ENCODE measurements at places on chromosomes 7 and 10. TPM values are rescaled to one million over a fixed set of nuclear protein-coding genes. Genes with fewer than 3 reads are reported as not detected.

DNA sequence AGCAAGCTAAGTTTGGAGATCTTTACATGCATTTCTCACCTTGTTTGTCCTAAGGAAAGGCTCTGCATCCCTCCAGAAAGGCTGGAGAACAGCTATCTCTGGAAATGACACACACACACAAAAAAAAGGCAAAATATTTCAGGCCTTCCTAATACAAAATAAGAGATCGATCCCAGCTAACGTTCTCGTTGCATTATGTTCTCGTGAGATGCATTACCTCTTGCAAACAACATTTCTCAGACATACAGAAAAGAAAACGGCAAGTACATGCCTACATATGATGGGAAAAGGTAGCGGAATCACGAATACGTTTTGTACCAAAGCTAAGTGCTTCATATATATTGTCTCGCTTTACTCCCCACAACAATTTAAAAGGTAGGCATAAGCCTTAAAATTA, 488 bp downstream of the MTERF1 start:
- no peak for DNase-seq

DNA sequence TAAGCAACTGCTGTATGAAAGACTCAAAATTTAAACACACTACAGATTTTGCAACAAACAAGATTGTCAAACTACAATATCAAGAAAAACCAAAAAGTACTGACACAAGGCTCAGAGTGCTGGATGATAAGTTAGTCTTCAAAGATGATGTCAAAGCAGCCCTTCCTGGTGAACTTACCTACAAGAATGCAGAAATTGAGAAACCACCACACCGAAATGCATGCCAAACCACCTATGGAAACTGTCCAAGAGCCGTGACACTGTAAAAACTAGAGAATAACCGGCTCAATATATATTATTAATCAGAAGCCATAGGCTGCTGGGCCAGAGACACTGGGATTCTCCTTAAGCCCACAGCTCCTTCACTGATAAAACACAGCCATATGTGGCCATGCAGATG, 25.3 kb downstream of the DENND11 start:
- DNase-seq = no peak

- DNase-seq = no peak
Measured at GRCh38 chr7:356087-356486, 66.1 kb downstream of the FOXL3 start.

DNA sequence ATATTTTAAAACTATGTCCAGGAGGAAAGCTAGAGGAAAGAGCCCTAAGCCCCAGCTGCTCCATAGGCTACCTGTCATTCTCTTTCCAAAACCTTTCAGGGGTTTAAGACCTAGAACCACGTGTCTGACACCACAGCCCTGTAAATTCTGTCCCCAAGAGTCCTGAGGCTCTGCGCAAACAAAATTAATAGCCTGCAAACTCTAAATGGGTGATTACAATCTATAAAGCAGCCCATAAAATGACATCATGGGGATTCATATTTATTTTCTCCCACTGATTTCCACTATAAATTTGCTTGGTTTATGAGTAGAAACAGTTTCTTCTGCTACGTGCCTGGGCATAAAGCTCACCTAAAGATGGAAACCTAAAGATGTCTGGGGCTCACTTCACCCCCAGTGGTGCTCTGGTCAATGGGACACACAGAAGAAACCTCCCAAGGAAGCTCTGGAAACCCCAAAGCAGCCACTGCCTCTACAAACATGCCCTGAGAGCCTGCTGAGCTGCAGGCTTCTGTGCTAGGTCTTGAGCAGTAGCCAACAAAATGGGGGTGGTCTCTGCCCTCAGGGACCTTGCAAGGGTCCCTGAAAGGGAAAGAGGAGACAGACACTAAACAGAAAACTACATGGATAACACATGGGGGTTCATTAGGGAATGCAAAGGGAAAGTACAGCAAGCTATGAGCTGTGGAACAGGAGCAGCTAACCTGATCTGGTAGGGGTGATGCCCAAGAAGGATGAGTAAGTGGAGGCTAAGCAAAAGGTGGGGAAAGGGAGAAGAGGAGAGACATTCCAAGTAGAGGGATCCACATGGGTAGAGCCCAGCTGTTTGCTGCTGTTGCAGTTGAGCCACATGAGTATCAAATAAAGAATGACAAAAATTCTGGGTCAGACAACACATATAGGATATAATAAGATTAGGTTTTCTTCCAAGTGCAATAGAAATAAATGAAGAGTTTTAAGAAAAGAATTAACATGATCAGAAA, 331.7 kb downstream of the KCNMA1 start:
- DNase-seq = no peak

DNA sequence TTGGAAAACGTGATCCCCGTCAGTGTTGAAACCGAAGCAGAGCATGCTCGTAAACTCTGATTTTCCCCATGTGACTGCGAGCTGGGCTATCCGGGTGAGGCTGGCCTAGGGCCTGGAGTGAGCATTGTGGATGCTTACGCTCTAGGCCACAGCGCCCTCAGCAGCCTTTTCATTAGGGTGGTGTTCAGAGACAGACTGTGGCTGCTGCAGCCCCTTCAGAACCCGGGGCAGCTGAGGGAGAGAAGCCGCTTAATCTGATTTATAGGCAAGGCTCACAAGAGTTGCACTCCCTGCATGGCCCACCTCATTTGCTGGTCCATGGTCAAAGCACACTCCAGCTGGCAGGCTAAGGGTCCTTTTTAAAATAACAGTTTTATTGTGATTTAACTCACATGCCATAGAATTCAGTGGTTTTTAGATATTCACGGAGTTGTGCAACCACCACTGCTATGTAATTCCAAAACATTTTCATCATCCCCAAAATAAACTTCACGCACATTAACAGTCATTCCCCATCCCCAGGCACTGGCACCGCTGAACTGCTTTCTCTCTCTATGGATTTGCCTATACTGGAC, 72.5 kb downstream of the SYPL1 start:
- DNase-seq = no peak

DNA sequence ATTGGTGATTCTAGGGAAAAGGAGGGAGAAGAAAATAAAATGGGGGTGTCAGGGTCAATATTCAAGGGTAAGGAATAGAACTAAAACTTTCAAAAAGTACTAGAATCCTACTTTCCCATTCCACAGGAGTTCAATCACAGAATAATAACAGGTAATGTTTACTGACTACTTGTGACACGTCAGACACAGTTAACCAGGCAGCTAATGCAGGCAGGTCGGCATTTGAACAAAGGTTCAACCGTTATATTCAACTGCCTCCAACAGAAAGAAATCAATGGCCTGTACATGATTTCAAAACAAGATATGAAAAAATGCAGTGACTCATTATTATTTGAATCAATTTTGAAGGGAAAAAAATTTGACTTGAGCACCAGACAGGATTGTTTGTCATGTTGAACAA, 3.1 kb downstream of the ASB15 start:
- no peak for DNase-seq

GRCh38 chr7:126840869-126841268, 411.9 kb downstream of the GRM8 start:
- no peak for DNase-seq

DNA sequence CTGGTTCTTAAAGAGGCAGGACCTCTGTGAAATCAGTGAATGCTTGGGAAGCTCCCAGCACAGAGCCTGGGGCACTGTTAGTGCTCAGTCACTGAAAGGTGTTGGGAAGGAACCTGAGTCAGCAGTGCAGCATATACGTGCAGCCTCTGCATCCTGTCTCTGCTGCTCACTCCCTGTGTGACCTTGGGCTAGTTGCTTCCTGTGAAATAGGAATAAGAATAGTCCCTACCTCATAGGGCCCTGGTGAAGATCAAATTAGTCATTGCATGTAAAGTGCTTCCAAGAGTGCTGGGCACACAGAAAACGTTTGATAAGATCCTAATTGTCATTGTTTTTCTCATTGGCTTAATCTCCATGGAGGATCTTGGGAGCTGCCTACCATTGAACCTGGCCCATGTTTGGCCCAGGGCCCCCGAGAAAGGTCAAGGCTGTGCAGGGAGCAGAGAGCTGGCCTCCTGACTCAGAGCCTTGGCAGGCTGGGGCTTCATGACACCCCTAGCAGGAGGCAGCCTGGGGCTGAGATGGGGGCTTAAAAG, 73.3 kb upstream of the COL13A1 start:
- no peak for DNase-seq

- no peak for DNase-seq
Measured at GRCh38 chr10:84004221-84004620, 135.1 kb upstream of the GHITM start.

Gene FEZF1
- total RNA-seq = not detected

GRCh38 chr10:3806603-3807002, 21.6 kb upstream of the KLF6 start:
- DNase-seq = no peak

Gene NPY4R2
- not detected for total RNA-seq

DNA sequence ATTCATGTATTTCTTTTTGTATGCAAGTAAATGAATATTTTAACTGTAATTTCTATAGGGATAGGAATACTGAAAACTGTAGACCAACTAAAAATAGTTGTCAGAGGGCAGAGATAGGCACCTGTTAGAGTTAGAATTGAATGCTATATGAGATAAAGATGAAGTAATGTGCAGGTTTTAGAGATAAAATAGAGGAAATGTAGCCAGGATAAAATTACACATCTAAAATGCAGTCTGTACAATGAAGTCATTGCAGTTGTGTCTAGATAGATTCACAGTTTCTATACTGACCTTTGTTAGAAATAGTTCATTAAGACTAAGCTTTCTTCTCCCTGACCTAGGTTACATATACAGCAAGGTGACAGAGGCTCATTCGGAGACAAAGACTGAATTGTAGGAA, 46.2 kb downstream of the SMNDC1 start:
- no peak for DNase-seq

DNA sequence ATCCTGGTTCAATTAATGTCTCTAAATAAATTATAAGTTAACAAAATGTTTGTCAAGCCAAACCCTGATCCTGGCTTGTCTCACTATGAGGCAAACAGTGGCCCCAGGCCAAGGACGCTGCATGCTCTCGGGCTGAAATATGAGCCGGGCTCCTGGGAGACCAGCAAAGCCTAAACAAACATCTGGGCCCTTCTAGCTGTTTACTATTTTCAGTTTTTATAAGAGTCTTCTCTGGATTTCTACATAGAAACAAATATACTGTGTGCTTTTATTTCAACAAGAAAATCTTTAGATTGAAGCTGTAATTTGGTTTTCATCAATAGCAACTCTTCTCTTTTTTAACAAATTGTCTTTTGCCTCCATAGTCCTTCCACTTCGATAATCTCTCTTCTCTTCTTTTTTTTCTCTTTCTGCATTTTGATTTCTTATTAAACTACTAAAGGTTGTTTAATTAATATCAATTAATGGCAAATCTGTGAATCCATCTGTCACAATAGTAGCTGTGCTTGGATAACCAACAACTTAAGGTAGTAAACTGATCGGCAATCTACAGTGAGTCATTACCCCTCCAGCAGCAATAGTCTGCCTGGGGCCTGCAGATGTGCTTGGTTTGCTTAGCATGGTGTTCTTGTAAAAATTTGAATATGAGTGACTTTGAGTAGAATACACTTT, 83.3 kb upstream of the DNAJC1 start:
- no peak for DNase-seq

DNA sequence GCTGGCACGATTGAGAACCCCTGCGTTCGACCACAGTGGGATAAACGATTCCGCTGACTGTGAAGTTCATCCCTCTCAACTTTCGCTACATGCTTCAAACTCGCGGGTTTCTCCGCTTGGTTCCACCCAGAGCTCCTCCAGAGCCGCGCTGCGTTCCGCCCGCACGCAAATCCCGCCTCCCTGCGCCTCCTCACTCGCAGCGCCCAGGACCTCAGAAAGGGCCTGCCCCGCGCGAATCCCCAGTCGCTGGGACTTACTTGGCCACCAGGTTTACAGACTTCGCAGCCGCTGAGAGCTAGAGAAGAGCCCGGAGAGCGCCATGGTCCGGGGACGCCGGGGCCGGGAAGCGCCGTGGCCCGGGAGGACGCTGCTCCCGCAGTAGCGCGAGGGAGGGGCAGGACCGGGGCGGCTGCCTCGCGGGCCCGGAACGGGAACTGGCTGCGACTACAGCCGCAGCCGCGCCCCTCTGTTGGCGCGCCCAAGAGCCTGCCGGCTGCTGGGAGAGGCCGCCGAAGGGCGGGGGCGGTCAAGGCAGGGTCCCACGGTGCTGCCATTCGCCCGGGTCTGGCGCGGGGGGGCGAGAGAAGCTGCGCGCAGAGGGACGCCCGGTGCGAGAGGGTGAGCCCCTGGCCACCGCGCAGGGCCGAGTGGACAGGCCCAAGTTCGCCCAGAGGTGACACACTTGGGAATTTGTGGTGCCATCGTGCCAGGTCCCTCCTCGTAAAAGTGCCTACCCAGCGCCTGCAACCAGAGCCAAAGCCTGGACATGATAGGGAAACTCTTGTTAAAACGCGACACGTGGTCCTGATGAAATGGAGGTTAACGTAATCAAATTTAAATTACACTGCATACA, at the start of gene NOD1:
NOD1 (minus strand) TSS at position 436 of the 853 bp plus-strand sequence. CDS start 21,863 bp downstream, outside the sequence.
- no peak for DNase-seq

- DNase-seq = no peak
Measured at GRCh38 chr10:34098821-34099567, 716.1 kb downstream of the PARD3 start.

GRCh38 chr10:102998399-102998907, 80.4 kb downstream of the CNNM2 start:
- DNase-seq = no peak

GRCh38 chr10:15879058-15879457, 18.8 kb upstream of the MINDY3 start:
- DNase-seq = no peak

DNA sequence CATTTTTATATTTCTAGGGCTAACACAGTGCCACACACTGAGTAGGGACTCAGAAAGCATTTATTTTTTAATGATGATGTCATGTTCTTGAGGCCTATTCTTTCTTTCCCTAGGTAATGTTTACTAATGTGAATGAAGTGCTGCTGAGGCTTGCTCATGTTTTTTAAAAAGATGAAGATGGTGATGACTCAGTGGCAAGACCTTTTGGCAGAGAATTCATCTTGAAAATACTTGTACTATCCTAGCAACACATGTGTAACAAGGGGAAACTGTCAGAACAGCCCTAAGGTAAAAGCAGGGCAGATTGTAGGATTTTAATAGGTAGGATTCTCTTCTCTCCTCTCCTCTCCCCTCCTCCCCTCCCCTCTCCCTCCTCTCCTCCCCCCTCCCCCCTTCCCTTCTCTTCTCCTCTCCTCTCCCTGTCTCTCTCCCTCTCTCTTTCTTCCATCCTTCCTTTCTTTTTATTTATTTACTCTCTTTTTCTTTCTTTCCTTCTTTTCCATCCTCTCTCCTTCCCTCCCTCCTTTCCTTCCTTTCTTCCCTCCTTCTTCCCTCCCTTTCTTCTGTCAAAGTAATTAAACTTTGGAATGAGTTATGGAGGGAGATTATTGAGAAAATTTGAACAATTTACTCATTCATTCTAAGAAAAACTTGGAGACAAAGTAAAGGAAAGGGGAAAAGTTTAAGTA, 75.3 kb downstream of the ZNF92 start:
- no peak for DNase-seq

DNA sequence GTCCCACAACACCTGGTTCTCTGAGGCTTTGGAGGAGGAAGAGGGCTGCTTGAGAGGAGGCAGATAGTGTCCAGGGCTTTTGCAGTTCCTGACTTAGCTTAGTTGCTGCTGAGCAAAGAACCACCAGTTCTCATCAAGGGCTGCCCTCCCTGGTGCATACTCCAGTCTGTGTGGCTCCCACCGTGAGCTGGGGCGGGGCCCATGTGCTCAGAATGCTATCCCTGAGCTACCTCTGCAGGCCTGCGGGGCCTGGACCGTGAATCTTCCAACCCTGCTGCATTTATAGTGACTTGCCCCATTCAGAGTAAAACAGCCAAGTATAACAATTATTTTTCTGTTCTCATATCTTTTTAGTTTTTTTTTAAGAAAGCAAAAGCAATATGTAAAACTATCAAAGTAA, 49.2 kb downstream of the TACR2 start:
- no peak for DNase-seq

- DNase-seq = no peak
Measured at GRCh38 chr10:30819341-30820181, 190.0 kb upstream of the LYZL2 start.

- no peak for DNase-seq
Measured at GRCh38 chr7:92071032-92071431, 63.2 kb downstream of the CYP51A1 start.
